NCI-H2081 (cell line): ENCODE measurements at places on chromosomes 3 and 15.

- no peak for DNase-seq
Observed at GRCh38 chr15:45586601-45587094, 531 bp upstream of the BLOC1S6 start.

DNA sequence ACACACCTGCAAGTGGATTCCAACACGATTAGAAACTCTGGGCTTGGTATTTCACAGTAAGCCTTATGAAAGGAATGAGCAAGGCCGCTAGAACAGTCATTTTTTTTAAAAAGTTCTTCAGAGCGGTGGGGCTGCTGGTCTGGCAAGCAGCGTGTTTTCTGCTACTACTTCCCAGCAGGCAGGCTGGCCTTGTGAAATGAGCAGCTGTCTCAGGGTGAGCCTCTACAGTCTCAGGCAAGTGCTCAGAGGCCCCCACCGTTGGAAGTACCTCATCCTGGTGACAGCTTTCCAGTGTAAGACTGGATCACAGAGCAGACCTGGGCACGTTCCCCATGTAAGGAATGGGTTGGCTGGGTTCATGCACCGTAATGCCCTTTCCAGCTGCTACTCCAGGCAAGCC, 119.2 kb downstream of the LRIG1 start:
- DNase-seq, result no peak

GRCh38 chr3:69422751-69423150, 36.9 kb upstream of the FRMD4B start:
- no peak for DNase-seq

DNA sequence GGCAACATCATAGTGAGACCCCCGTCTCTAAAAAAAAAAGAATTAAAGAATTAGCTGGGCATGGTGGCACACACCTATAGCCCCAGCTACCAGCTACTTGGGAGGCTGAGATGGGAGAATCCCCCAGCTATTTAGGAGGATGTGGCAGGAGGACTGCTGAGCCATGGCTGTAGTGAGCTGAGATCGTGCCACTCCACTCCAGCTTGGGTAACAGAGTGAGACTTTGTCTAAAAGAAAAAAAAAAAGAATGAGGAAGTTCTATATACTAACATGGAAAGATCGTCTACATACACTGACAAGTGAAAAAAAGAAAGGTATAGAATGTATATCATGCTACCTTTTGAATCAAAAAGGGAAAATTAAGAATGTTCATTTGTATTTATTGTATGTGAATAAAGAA, 83.9 kb upstream of the CDAN1 start:
- no peak for DNase-seq

DNA sequence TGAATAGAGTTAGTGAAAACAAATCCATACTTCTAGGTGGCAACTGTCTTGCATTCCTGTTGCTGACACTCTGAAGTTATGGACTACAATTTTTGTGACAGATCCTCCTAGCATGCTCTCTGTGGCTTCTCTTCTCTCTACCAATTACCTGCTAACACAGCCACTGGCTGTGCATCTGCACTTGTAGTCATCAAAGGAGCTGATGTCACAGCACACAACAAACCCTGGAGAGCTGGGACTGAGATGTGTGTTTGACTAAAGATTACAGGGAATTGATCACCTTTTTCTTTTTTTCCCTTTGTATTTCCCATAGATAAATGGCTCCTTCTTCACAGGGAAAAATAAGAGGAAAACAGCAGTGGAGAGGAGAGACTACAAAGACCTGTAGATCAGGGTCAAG, 278.4 kb upstream of the CCDC54 start:
- DNase-seq, result no peak

DNA sequence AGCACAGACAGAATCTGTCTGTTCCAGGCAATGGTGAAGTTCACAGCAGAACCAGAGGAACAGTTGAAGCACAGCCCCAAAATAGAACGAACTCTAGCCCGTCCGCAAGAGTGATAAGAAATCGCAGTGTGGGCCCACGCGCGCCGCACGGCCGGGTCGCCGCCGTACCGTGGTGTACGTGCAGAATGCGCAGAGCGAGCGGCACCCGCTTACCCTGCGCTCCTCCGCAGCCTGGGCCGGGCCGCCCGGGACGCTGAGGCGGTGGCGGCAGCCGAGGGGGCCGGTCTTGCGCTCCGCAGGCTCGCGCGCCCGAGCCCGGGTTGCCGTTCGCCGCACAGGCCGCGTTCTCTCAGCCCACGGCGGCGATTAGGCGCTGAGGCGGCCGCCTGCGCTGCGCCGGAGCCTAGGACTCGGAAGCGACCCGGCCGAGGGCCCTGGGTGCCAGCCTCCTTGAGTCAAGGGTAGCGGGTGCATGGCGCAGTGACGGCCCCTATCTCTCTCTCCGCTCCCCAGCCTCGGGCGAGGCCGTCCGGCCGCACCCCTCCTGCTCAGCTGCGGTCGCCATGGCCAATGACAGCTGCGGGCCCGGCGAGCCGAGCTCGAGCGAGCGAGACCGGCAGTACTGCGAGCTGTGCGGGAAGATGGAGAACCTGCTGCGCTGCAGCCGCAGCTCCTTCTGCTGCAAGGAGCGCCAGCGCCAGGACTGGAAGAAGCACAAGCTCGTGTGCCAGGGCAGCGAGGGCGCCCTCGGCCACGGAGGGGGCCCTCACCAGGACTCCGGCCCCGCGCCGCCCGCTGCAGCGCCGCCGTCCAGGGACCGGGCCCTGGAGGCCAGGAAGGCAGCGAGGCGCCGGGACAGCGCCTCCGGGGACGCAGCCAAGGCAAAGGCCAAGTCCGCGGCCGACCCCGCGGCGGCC, 20.5 kb downstream of the WDR73 start:
- peak; percentile 67 for DNase-seq

- DNase-seq, result no peak
Observed at GRCh38 chr15:66795851-66796250, 93.8 kb downstream of the SMAD6 start.

DNA sequence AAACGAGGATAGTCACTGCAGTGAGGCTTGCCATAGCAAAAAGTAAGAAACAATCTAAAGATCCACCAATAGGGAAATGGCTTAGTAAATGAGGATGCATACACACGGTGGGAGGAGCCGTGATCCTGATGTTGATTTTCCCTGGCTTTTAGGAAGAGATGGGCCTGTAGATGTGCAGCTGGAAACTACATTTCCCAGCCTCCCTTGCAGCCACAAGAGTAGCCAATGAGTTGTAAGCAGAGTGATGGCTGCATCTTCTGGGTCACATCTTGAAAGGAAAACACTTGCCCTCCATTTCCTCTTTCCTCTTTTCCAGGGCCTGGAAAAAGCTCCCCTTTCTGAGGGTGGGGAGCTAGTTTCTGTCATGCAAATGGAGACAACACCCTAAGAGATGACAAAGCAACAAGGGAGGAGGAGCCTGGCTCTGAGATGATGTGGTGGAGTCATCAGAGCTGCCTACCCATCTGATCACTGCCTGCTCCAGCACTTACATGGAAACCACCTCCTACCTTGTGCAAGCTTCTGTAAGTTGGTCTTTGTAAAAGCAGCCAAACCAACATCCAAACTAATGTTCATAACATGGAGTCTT, 139.1 kb downstream of the TLE3 start:
- DNase-seq, result no peak

DNA sequence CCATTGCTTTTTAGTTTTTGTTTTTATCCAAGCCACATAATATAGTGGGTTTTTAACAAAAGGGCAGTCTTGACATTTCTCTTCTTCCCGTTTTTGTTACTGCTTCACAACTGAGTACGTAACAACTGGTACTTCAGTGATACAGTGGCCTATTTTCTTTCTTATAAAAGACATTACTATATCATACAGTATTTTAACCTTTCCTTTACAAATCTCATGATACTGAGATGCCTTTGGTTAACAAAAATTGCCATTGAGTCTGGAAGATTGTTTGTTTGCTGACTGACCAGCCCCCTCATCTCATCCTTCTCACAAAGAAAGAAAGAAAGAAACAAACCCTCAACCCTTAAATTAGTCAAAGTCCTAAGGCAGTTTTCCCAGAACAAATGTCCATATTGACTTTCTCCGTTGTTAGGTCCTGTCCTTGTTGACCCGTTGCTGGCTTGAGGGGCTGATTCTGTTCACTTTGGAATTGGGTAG, 77.0 kb upstream of the SAMMSON start:
- DNase-seq, result no peak

- DNase-seq, result no peak
Observed at GRCh38 chr3:194667363-194667762, 4.6 kb downstream of the LSG1 start.

DNA sequence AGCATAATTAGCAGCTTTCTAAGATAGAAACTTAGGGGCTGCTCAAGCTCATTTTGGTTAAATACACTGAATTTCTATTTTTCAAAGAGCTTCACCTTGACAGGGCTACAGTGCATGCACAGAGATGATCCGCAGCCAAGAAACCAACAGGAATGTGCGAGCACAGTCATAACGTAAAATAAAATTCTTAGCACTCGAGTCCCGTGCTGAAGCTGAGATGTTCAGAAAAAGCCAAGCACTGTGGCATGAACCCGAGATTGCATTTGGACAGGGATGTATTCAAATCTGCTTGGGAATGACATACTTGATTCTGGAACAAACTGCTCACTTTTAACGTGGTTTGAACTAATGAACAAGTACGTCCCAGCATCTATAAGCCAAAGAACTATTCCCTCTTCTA, 340.3 kb downstream of the FOXP1 start:
- DNase-seq, result no peak

DNA sequence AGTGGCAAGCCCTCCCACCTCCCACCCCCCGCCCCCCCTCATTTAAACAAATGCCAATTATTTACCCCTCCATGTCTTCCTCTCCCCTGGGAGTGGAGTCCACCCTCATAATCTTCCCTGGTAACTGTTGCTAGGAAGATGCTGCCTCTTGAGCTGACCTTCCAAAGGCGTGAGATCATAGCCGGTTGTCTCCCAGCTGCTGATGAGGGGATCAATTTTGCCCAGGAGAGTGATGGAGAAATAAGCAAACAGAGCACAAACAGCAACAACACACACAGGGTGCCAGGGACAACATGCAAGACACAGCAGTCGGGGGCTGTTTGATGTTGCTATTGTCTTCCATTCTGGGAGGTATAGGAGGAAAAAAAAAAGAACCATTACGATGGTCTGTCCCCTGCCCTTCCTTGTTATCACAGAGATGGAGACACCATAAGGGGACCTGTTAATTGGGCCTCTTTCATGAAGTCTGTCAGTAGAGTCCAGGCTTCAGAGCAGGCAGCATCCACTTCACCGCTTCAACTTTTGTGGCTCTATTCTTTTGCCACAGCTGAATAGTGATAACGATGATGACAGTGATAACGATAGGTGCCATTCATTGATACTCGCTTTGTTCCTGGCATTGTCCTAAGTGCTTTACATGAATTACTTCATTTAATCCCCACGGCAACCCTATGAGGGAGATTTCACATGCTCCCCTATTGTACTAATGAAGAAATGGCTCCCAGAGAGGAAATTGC, 76.9 kb upstream of the RGMA start:
- no peak for DNase-seq
